ENCODE measurements at places on chromosomes 4 and X.

DNA sequence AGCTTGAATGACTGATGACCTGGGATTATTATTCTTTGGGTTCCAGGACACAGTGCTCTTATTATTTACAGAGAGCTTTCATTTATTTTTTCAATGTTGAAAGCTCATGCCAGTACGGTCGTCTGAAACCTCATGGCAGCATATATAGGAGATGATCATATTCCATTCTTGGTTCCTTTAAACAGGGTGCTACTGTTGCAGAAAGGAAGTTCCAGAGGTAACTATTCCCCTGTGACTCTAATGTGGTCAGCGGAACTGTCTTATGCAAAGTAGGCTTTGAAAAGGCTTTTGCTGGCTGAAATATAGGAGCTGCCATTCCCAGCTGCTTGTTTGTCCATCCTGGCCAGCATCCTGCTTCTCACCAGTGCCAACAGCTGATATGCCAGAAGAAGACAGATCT lies 208.3 kb upstream of the LEF1 start:
- DNase-seq = no peak

DNA sequence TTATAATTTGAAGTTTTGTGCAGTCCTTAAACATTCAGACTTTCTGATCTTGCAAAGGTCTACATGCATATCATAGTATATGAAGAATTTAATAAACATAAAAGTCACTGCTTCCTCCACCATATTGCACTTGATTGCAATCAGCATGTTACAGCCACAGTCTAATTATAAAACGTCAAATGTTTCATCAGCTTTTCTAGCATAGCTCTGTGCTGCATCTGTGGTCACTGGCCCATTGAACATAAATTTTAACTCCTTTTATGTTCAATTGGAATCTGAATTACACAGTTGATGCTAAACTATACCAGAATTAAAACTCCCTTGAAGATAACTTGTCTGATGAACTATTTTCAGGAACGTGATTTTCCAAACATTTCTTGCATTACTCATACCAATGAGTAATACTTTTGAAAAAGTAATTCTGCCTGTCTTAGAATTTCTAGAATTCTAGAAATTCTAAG lies 329.1 kb downstream of the GALNTL6 start:
- no peak for DNase-seq

DNA sequence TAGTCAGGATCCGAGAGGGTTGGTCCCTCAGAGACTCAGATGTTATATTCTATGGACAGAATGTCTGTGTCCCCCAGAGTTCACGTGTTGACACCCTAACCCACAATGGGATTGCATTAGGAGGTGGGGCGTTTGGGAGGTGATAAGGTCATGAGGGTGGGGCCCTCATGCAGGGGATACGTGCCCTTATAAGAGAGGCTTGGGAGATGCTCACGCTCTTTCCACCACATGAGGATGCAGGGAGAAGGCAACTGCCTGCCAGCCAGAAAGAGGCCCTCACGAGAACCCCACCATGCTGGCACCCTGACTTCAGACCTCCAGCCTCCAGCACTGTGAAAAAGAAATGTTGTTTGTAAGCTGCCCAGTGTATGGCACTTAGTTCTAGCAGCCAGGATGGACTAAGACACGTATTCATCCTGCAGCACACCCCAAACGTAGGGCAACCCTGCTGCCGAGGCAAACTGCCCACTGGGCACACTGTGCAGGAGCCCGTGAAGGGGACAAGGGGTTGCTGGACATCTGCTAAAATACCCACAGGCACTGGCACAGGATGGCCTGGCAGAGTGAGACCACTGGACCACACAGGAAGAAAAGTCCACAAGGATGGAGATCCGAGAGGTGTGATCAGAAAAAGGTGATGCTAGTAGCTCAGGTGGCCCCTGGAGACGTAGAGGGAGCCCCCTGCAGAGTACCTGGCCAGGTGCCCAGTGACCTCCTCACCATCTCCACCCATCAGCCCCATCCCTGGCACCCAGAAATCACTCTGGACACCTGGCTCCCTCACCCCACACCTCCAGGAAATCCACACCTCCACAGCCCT lies 62.7 kb downstream of the HTRA3 start:
- DNase-seq = no peak

GRCh38 chr4:31045724-31046318 lies 325.7 kb downstream of the PCDH7 start:
- no peak for DNase-seq

DNA sequence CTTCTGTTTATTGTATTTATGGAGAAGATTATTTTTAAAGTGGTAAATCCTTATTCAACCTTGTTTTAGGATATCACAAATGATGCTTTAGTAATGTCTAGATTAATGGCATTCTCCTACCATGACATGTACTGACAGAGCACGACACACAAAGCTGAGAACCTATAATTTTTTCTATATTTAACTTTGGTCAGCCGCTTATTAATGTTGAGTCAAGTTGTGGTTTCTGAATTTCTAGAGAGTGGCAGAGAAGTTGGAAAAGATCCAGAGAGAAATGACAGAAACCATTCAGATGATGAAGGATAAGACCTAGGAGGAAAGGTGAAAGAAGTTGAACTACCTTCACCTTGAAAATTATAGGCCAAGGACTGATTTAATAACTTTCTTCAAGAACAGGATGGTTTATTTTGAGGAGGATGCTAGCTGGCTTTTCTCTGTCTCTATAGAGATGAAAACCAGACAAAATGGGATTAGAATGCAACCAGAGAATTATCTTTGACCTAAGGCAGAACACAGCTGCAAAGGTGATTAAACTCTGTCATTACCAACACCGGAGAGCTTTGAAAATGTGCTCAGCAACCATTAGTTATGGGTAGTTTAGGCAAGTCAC lies 62.6 kb upstream of the TSPAN5 start:
- DNase-seq = no peak
